ENCODE measurements at places on chromosomes 2 and 18.

GRCh38 chr2:116162395-116162794 is 1652.1 kb upstream of the DDX18 start:
- DNase-seq: no peak

DNA sequence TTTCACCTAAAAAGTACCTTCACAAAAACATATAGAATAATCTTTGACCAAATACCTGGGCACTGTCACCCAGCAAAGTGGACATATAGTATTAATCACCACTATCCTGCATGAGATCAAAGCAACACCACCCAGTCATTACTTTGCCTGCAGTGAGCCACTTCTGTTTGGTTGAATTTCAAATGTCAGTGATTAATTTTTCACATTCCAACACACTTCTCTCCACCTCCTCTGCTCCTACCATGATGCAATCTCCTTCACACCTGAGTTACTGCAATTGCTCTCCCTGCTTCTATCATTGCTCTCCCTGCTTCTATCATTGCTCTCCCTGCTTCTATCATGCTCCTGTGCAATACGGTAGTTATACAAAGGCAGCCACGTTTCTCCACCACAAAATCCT is 106.1 kb upstream of the NETO1 start:
- no peak for DNase-seq

GRCh38 chr18:12497296-12497695 is 89.6 kb downstream of the PRELID3A start:
- DNase-seq: no peak

DNA sequence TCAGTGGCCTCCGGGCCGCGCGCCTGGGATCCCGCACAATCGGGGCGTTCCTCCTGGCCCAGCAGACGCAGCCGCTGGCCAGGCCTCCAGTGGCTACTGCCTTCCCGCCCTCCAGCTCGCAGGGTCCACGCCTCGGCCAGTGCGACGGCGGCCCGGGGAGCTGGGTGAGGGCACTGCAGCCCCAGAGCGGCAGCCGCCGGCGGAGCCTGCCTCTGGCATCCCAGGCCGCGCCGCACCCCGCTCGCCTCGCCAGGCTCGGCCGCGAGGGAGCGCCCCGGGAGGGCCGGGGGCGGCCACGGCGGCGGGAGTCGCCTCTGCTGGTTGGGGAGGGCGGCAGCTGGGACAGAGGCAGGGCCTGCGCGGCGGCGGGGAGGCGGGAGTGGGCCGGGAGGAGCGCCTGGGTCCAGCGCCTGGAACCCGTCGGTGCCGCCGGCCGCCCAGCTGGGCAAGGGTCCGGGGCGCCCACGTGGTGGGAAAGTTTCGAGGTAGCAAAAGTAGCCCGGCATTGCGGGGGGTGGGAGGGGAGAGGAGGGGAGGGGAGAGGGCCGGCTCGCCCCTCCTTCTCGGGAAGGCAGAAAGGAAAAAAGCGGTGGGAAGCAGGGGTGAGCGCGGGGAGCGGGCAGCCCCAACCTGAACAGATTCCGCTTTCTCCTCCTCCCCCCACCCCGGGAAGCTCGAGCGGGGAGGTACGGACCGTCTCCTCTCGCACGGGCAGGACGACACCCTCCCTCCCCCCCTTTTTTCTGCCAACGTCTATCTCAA is 1.5 kb upstream of the INHBB start:
- no peak for DNase-seq

GRCh38 chr2:19749507-19749836 is 152.3 kb downstream of the TTC32 start:
- no peak for DNase-seq

DNA sequence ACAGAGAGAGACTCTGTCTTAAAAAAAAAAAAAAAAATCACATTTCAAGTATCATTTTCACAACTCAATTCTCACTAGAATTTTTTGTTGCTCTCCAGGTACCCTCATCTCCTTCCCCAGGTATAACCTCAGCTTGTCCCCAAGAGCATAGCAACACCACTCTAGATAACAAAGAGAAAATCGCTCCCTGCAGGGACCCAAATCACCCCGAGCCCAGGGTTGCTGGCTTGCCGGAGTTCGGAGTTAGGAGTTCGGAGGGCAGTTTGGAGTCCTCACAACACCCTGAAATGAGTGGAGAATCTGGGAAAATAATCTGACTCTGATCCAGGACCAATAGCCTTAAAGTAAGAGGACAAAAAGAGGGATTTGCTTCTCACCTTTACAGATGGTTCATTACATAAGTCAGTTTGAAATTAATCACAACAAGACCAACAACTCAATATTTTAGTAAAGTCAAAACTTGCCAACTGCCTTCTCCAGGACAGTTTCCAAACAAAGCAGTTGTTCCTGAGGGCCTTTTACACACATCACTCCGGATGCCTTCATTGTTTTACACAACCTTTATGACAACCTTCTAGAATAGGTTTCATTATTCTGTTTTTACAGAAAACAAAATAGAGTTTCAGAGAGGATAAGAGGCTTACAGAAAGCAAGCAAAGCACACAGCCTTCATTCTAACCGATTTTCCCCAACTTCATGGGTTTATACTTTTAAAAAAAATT is 59.1 kb downstream of the C2orf76 start:
- DNase-seq: no peak

GRCh38 chr2:252001-252602 is 11.7 kb downstream of the SH3YL1 start:
- no peak for DNase-seq

DNA sequence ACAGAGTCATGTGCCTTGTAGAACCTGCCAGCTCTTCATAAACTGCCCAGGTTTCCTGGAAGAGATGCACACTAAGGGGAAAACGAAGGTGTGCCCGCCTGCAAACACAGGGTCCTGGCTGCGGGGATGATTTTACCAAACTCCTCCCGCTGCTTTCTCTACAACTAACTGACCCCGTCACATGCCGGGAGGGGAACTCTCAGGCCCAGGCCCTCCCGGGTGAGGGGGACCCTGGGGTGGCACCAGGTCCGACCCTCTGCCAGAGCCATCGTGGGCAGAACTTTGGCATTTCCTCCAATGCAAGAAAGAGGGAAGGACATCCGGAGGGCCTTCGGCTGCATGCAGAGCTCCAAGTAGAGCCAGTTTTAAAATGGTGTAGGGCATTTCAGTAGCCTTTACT is 28.6 kb downstream of the CAPN13 start:
- no peak for DNase-seq

DNA sequence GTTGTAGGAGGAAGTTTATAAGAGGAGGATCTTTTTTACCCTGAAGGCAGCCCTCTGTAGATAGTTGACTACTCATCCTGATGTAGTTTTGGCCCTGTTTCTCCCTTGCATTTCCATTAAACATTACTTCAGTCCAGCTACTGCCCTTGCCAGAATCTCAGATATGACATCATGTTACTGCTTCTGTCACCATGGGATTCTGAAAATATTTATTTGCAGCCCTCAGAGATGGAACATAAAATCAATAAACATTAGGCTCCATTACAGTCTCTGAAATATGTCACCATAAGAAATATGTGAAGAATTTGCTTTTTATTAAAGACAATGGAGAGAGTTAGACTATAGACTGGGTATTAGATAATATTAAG is 68.7 kb upstream of the STK39 start:
- DNase-seq: no peak

DNA sequence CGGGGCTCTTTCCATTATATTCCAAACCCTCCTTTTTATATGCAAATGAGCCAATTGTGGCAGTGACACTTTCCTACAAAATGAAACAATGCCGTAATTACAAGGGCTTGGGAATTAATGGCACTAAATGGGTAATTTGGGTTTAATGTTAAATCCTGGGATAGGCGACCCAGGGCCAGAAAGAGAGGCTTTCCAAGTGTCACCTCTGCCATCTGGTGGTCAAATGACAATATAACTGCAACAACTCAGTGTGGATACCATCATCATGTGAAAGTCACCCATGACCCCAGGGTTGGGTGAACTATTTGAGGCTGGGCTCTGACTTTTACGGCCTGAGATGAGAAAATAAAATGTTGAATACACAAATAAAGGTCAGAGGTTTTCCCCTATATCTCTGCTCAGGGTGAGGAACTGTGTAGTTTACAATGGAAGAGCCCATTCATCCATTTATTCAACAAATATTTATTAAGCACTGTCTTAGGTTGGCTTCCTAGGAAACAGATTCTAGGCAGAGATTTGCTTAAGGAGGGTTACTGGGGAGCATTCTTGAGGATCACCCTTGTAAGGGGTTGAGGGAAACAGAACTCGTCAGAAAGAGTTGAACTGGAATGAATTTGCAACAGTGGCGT is 13.6 kb upstream of the THADA start:
- peak; percentile 8 for DNase-seq

DNA sequence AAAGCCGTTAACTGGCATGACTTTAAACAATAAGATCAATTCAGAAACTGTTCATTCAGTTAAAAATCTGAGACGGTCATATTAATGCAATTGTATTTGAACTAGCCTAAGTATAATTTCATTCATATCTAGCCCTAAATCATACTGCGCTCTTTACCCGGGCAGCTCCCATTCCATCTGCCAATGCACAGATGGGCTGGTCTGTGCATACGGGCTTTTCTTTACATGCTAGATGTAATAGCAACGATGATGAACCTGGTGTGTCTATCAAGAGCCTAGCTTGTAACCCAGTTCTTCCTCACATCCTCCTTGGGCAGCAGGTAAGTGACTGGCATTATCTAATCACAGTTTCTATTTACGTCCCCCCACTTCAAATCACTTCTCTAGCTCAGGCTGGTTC is 631.5 kb upstream of the KLHL29 start:
- DNase-seq: no peak

DNA sequence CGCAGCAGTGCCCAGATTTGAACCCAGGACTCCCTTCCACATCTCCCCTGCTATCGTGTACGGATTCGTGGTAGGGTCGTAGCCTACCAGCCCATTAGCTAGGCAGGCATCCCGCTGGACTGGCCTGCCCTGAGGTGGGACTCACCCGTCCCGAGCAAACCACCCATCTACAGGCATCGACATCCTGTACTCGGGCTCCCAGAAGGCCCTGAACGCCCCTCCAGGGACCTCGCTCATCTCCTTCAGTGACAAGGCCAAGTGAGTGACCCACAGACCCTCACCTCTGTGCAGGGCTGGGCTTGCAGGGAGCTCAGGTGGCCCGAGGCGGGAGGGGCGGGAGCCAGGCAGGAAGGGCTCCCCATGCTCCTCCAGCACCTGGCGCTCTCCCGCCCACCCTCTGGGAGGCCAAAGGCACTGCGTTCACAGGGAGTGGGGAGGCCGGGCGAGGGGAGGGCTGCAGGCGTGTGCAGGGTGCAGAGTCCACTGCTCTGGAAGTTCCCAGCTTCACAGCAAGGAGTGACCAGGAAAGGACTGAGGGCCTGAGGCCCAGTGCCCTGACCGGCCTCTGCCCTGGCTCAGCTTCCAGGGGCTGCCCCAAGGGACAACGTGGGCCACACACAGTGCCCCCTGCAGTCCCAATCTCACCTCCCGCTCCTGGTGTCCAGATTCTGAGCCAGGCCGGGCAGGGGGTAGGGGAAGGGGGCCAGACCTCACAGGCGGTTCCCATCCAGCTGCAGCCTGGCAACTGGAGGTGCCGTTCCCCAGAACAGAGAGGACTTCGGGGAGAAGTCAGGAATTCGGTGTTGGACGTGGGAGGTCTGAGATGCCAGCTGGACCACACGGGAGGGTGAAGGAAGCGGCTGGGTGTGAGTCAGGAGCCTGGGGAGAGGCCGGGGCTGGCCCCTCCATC is 5.4 kb downstream of the AGXT start:
- DNase-seq: no peak

- DNase-seq: no peak
Observed at GRCh38 chr2:137348301-137348700, 583.0 kb downstream of the THSD7B start.

- no peak for DNase-seq
Observed at GRCh38 chr2:65214843-65215242, 12.8 kb upstream of the ACTR2 start.

DNA sequence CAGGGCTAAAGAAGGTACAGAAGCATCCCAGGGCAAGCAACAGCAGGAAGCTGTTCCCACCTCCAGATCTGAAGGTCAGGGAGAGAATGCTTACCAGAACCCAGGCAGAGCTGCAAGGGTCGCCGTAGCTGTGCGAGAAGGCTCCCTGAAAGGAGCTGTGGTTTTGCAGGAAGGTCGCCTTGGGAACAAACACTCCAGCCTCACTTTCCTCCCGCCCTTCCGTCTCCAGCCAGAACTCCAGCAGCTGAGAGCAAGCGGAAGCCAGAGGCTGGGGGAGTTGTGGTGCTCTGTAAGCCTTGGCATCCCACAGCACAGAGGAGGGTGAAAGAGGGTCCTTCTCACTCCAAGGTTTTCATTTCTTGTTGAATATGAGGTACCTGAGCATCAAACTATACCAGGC is 18.3 kb upstream of the ICOS start:
- no peak for DNase-seq

DNA sequence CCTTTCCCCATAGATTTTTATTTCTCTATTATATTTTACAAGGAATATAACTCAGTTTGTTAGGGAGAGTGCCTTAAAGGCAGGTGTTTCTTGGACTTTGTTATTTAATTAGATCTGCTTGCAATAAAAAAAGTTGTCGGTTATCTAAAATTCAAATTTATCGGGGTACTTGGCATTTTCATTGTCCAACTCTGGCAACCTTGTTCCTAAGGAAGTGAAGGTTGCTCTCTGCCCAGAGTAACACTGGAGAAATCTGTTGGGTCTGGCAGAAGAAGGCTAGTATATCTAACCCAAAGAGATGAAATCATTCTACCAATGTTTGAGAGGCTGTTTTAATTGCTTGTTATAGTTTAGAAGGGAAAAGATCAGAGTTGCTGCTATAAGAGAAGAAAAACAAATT is 42.8 kb upstream of the TTR start:
- DNase-seq: no peak

GRCh38 chr2:136008205-136008865 is 22.9 kb upstream of the DARS1 start:
- DNase-seq: peak; percentile 40
